Stimulated activated CD4-positive, alpha-beta T cell treated with anti-CD3 and anti-CD28 coated beads, TNF-alpha, amount 100 ng/mL, for 48 hours (primary cell): ENCODE measurements at places on chromosomes 12 and 14.

DNA sequence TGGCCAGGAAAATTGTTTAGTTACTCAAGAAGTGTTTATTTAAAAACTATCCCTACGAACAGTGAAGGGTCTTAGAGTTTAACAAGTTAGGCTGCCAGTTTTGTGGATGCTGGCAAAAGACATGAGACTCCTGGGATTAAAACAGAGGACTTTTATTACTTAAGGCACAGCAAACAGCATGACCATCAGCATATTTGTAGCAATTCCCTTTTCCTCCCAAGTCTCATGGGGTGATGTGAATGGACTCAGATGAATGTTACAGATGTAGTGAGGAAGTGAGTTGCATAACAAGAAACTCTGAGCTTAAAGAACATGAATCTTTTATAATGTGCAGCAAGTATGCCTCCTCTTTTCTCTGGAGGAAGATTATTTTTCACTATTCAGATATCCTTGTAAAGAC is 695.8 kb downstream of the RPS29 start:
- no peak for DNase-seq

DNA sequence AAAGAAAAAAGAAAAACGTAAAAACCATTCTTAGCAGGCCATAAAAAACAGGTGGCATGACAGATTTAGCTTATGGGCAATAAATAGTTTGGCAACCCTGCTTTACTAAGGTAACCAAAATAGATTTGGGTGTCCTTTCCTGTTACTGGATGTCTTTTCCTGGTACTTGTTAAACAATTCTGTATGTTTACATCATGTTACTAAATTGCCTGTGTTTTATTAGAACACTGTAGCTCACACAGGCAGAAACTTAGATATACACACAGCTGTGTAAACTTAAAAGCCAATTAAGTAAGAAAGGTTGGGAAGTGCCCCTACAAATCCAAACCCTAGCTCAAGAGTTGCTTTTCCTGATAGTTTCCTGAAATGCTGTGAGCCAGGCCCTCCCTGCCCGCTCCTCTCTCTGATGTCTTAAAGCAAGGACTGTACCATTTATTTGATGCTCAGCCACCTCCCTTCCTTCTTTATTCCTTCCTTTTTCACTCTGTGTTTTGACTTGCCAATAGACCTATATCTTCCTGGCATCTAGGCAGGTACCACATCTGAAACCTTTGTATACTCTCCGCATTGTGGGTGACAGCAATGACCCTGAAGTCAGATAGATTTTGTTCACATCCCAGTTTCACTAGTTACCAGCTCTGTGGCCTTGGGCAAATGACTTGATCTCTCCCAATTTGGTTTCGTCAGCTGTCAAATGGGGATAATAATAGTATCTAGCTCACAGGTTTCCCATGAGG is 3.7 kb upstream of the CAMKK2 start:
- DNase-seq, result no peak

- DNase-seq, result peak; percentile 34
These were observed 43.0 kb upstream of the FUT8 start for GRCh38 chr14:65369560-65369959.

DNA sequence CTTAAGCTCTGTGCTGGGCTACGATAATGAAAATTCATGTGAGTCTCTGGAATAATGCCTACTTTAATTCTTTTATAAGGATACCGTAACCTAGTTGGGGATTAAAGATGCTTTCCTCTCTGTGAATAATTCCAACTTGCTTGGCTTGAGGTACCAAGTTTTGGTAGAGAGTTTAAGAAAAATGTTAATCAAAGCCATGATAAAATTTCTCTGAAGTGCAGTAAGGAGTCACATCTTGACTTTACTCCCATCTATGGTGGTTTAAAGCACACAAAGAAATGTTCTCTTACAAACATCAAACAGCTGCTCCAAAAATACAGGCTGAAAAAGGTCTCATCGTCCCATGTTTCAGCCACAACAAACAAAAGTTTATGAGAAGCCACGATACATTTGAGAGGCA is 284.8 kb upstream of the TBX3 start:
- no peak for DNase-seq

DNA sequence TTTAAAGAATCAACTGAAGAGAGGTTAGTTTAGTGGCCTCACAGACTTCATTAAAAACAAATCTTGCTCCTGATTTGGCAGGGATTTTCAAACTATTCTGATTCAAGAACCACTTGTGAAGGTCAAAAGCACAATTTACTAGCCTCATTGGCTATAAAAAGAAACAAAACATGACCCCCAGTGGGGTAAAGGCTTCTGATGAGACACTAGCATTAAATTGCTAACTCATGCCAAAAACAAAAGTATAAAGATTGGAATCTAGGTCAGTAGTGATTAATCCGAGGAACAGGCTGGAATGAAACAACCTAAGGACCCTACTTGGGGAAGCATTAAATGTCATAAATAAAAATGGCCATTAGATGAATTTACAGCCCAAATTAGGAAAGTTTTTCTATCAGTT is 312.3 kb downstream of the PAWR start:
- DNase-seq, result no peak

DNA sequence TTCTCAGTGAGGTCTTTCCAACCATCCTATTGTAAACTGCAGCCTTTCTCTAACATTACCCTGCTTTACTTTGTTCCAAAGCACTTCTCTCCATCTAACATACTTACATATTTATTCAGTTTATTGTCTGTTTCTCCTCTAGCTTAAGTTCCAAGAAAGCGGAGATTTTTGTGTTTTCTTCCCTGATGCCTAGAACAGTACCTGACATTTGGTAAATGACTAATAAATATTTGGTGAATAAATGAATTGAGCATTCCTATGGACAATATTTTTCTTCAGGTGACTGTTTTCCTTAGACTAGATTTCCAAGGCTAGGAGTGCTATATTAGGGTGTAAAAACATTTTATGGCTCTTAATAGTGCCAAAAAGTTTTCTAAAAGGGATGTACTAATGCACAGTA is 2.4 kb downstream of the RACGAP1 start:
- DNase-seq, result no peak

DNA sequence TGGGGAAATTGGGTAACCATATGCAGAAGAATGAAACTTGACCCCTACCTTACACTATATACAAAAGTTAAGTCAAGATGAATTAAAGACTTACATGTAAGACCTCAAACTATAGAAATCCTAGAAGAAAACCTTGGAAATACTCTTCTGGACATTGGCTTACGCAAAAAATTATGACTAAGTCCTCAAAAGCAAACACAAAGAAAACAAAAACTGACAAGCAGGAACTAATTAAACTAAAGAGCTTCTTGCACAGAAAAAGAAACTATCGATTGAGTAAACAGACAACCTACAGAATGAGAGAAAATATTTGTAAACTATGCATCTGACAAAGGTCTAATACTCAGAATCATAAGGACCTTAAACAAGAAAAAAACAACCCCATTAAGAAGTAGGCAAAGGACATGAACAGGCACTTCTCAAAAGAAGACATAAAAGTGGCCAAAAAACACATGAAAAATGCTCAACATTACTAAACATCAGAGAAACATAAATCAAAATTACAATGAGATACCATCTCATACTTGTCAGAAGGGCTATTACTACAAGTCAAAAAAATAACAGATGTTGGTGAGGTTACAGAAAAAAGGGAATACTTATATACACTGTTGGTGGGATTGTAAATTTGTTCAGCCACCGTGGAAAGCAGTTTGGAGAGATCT is 37.0 kb upstream of the CFAP54 start:
- no peak for DNase-seq

DNA sequence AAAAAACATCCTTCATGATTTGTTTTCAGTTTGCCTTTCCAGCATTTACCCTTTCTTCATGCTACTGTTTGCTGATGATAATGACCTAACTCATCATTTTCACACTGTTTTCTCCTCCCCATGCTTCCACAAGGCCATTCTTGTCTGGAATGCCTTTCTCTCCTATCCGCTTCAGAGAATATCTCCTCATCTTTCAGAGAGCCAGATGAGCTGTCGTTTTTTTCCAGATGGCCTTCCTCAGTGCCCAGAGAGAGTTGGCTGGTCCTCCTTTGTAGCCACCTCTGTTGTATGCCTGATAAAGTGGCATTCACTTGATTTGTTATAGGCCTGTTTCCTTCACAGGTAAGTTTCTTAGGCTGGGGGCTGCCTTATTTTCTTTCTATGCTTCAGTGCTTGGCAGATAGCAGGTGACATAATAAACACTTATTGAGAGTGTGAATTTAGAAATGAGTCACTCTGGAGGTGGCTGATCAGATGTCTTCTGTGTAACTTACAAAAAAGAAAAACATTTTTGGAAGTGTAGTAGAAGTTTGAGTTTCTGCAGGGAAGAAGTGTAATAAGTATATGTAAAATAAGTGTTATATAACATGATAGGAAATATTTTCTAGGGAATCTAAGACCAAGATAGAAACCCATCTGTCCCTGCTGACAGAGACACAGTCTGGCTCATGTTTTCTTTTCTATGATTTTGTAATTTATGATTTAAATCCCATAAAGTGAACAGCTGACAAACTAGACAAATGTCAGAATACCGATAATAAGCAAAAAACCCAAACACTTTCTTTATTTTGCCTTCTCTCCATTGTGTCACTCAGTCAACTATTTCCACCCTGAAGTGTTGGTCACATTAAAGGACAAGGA is 174.5 kb downstream of the DACT1 start:
- DNase-seq, result no peak

- DNase-seq, result no peak
These were observed 963 bp upstream of the TINF2 start for GRCh38 chr14:24243336-24243836.

DNA sequence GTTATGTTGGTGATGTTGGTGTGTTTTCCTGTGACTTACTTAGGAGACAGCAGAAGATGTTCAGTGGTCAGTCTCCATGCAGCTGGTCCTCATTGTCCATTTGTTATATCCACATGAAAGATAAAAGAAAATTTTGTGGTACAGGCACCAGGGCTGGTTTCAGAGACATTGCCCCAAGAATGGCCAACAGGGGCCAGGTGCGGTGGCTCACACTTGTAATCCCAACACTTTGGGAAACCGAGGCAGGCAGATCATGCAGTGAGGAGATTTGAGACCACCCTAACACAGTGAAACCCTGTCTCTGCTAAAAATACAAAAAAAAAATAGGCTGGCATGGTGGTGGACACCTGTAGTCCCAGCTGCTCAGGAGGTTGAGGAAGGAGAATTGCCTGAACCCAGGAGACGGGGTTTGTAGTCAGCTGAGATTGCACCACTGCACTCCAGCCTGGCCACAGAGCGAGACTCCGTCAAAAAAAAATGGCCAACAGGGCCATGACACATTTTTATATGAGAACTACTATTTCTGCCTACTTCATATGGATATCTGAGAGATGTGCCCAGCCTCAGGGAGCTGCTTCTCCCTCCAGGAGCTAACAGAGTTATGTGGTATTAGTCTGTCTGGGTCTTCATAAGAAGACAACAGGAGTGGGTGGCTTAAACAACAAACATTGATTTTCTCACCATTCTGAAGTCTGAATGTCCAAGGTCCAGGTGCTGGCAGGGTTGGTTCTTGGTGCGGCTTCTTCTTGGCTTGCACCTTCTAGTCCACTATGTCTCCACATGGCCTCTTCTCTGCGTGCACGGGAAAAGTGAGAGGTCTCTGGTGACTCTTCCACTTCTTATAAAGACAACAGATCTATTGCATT is 821.7 kb downstream of the TMEM121 start:
- DNase-seq, result no peak

DNA sequence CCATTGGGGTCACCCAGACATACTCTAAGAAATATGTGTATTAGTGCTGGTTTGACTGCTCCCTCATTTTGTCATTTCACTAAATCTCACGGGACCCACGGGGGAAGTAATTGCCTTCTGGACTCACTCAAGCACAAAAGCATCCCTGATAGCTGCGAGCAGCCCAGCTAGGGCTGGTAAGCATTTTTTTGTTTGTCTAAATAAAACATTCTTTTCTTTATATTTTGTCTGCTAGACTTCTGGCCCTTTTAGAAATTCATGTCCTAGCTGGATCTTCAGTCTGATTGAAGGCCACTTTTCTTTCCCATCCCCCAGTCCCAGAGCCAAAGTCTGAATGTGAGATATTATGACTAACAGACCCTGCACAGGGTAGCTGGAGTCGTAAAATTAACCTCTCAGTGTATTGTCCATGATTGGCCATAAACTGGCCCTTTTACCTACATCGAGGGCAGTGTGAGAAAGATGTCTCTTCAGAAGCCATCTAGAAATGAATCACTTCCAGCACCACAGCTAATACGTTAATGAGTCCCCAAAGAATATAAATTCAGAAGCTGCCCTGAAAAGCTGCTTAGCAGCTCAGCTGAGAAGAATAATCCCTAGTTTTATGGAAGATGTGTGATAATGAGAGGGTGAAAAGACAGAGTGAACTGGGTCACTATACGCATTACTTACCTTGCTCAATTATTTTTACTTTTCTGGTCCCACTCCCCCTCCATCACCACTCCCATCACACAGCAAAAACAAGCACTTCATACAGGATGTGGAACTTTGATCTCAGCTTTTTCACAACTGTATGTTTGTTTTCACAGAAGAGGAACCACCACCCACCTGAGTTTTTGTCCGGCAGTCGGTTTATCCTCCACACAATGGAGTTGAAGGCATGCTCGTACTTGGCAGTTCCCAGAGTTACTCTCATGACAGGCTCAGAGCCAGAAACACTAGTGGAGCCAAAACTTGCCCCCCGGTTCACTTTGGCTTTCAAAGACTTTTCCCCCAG is 55.6 kb upstream of the GTF2A1 start:
- DNase-seq, result no peak
